Muscle of back (tissue), 13 donors: ENCODE measurements at places on chromosomes 2 and 18. TPM values are rescaled to one million over a fixed set of nuclear protein-coding genes. Genes with fewer than 3 reads are reported as not detected.
A peak's percentile ranks its signal among the peaks of the same experiment; 100 is the strongest.

GRCh38 chr2:186459009-186459408 lies 27.1 kb upstream of the ZC3H15 start:
- peak; percentile 12 for DNase-seq

DNA sequence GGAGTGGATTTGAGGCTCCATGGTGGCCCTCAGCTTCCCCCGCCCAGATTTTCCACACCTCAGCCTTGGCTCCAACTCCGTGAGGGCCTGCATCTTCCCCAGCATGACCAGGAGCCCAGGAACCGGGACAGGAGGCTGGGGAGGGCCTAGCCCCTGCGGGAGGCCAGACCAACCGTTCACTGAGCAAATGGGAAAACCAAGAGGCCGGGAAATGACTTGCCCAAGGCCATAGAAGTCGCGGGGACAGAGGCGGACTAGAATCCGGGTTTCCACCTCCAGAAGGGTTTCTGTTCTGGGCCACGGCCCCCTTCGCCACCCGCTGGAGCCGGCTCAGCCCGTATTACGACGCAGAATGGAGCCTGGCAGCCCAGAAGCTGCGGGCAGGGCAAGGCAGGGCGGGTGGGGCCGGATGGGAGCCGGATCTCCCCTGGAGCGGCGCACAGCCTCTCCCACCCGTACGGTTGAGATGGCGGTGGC lies 7.9 kb upstream of the CRYBA2 start:
- no peak for DNase-seq

- DNase-seq = no peak
Measured at GRCh38 chr2:212328136-212328535, 210.5 kb downstream of the ERBB4 start.

- DNase-seq = no peak
Measured at GRCh38 chr2:228728961-228729360, 542.1 kb downstream of the PID1 start.

DNA sequence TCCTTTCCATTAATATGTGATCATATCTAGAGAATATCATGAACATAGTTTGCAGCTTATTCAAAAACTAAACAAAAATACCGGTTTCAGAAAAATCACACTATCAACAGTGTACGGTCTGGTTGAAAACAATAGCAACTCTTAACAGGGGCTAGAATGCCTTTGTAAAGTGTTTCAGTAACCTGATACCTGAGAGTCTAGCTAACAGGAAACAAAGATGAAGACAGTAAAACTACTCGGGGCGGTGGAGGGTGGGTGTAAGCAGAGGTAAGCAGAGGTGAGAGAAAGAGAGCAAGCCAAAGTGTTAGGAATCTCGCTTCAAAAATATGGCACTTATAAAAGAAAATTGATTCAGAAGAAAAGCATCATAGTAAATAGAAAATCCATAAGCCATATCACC lies 109.0 kb upstream of the RGPD4 start:
- DNase-seq = no peak

DNA sequence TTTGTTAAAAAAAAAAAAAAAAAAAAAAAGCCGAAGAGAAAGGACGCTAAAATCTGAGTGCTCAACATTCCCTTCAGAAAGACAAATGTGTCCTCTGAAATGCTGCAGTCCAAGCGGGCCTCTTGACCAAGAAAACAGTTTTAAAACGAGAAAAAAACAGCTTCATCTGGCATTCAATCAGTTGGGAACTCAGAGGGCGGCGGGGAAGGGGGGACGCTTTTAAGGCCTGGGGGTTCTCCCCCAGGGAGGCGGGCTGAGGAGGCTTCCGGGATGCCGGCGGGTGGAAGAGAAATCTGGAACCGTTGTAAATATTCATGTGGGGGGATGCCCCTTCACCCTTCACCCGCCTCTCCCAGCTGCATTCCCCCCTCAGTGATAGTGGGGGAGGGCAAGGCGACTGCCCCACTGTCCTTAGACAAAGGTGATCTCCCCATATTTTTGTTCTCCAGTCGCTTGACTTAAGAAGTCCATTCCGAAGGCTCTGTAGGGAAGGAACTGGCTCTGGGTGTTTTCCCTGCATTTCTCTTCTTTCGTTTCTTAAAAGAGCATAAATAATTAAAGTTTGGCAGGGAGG lies 3.3 kb upstream of the HOXD11 start:
- DNase-seq = no peak

DNA sequence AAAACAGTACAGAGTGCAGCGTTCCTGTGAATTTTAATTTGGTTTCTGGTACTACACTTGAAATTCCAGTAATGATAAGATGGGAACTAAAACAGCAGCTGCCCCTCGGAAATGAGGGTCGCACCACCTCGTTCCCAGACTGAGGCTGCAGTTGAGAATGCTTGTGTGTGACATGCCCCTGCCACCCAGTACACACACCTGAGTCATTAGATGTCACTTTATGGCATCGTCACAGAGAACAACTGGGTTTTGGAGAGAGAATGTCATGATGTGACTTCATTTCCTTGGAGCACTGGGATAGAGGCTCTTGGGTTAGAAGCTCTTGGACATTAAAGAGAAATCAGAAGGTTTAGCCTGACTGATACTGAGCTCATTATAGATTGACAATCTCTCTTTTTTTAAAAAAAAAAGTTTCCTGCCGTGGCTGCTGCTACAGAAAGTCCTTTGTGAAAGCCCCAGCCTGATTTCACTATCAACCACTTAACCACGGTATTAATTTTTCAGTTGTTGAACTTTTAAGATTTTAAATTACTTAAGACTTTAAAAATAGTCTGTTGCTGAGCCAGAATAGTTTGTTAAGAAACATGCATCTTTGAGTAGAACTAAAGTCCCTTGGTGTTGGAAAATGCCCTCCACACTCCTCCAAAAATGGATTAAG lies 24.5 kb downstream of the BCL2L11 start:
- no peak for DNase-seq

DNA sequence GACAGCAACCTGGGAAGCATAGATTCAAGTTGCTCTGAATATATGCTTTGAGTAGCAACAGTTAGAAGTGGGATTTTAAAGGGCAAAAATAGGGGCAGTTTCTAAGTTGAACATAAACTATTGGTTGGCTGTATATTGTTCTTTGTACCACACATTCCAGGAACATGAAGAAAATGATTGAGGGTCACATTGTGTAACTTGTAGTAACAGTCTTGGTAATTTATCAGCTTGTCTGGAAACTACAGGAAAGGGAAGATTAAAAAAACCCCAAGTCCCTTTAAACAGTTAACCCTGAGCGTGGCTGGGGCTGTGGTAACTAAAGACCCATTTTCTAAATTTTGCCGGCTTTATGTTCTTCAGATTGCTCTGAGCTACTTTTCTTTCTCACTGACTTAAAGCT lies 7.4 kb downstream of the PLEKHB2 start:
- no peak for DNase-seq

DNA sequence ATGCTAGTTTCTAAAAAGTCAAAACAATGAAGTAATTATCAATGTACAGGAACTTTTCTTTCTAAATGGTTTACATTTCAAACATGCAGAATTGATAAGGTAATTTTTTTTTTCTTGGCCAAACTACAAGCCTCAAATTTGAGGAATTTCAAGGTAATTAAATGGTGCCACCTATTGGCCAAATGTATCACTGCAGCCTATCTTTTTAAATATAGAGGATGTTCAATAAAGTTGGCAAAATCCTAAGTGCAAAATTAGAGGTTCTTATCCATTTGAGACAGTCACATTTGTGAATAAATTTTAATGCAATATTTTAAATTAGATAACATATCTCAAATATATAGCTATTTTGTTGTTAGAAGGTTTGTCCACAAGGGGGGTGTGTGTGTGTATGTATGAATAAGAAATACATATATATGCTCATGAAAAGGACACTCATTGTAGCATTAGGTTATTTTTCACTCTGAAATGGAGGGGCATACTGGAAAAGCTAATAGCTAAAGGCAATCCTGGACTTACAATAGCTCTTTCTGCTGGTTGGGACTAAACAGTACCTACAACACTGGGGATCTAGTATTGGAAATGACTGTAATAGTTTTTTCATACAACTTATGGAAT lies 26.2 kb downstream of the MMADHC start:
- DNase-seq = peak; percentile 47

DNA sequence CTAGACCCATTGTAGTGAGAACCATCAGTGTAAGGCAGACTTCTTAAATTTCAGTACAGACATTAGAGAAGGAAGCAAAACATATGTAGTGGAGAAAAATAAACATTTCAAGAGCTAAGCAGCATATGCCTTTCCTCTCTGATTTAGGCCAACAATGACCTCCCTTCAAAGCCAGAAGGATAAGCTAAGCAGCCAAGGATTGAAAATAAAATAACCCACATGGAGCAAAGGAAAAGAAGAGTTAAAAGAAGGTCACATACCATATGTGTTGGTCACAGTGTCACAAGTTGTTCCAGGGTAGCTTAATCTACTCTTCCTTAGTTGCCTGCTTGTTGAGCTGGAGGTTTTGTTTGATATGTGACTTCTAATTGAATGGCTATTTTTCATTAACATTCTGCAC lies 15.6 kb upstream of the LAMA1 start:
- DNase-seq = no peak

GRCh38 chr2:2850859-2851258 lies 519.8 kb upstream of the MYT1L start:
- no peak for DNase-seq

DNA sequence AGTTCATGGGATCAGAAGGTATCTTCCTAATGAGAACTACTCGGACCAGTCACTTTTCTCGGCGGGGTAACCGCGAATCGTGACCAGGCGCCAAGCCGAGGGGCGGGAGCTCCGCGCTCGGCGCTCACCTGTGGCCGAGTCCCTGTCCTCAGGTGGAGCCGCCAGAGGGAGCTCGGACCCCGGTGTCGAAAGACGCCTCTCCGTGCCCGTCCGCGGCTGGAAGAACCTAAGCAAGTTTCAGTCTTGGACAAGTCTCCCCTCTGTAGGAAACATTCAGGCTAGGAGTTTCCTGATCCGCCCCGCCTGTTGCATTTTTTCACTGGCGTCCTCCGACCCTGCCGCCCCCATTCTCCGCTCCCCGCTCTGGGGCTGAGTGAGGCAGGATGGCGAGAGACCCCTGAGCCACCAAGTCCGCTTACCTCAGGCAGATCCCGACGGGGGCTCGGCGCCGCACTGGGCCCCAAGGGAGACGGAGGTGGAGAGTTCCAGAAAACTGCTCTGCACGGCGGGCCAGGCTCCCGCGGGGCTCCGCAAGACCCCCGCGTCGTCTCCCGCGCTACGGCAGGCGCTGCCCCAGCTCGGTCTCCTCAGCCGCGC lies 480 bp downstream of the DSEL start:
- peak; percentile 91 for DNase-seq

- DNase-seq = peak; percentile 95
Measured at GRCh38 chr2:54455563-54456361, at the start of gene SPTBN1. Gene SPTBN1, plus strand, starts transcription at chr2:54456327. Its CDS starts 70,092 bp downstream, at chr2:54526419.

DNA sequence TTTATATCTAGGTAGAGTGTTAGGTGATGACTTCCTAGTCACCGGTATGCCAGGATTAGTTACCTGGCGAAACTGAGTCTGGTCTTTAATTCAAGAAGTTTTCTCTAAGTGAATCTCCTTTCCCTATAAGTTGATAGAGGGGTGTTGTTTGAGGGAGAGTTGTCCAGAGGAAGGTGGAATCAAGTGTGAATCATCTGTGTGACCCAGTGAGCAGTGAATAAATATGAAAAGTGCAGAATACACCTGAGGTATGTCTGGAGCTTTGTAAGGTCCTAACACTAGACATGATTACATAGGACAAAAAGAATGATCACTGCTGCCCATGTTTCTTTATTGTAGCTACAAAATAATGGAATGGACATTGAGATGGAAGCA lies 11.2 kb downstream of the POU3F3 start:
- no peak for DNase-seq

GRCh38 chr18:79910563-79911343 lies 40.7 kb downstream of the SLC66A2 start:
- DNase-seq = no peak

- no peak for DNase-seq
Measured at GRCh38 chr2:70991142-70991541, 3.5 kb downstream of the TEX261 start.

GRCh38 chr18:34562252-34562870 lies 147.7 kb upstream of the DTNA start:
- peak; percentile 16 for DNase-seq

GRCh38 chr2:152632736-152633135 lies 84.5 kb downstream of the PRPF40A start:
- DNase-seq = no peak

GRCh38 chr2:37800176-37800858 lies 124.8 kb upstream of the RMDN2 start:
- DNase-seq = no peak

- DNase-seq = no peak
Measured at GRCh38 chr18:25164211-25164847, 187.6 kb downstream of the ZNF521 start.

DNA sequence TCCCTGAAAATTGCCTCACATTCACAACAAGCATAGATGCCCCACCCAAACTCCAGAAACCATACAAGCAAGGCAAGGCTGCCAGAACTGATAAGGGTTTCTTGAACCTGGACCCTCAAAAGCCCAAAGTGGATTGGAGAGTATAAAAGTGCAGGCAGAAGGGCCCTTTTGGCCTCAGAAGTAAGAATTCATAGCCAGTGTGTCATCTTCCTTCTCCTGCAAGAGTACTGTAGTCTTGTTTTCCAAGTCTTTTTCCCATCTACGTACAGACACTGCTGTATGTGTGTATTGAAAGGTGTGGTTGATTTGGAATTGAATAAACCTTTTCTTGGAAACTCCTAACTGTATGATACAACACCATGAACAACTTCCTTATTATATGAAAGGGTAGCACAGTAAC lies 46.8 kb downstream of the ZC3H15 start:
- DNase-seq = no peak

DNA sequence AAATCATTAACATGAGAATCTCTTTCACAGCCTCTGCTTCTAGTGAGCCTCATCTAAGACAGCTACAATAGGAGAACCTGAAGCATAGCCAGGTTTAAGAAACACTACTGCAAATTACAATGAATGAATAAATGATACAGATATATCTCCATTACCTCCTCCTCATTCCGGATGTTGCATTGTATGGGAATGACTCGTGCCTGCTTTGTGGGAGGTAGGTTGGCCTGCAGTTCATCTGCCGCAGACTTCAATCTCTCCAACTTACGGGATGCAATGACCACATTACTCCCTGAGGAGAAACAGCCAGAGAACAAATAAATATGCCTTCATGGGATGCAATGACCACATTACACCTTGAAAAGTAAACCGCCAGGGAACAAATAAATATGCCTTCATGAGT lies 15.4 kb downstream of the PECR start:
- DNase-seq = no peak

DNA sequence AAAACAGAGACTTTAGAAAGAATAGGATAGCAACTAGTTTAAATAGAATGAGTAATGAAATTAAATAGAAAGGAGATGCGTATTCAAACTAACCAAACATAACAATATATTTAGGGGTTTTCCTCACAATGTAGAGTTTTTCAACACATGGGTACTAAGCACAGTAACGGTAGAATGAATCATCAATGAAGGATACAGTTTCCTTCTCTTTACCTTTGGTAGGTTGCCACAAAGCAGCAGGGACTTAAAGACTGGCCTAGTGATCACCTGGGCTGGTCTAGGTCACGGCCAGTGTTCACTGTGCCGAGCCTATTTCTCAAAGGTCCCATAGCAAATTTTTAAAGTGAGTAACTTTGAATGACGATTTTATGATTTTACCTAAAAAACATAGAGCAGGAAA lies 311.7 kb downstream of the XIRP2 start:
- no peak for DNase-seq

- DNase-seq = no peak
Measured at GRCh38 chr2:238905644-238906043, 57.8 kb downstream of the TWIST2 start.

GRCh38 chr2:24375349-24376087 lies 15.2 kb upstream of the ITSN2 start:
- no peak for DNase-seq

- no peak for DNase-seq
Measured at GRCh38 chr18:22783662-22784076, 149.5 kb upstream of the RBBP8 start.

Gene SAG
- 0.15 TPM for polyA plus RNA-seq

Gene TUBA4B
- polyA plus RNA-seq = not detected

Gene CBLN2
- polyA plus RNA-seq = 0.48 TPM

Gene INHBB
- polyA plus RNA-seq = 1.4 TPM
